DMS53 (cell line): ENCODE measurements at places on chromosomes 7 and 10.

DNA sequence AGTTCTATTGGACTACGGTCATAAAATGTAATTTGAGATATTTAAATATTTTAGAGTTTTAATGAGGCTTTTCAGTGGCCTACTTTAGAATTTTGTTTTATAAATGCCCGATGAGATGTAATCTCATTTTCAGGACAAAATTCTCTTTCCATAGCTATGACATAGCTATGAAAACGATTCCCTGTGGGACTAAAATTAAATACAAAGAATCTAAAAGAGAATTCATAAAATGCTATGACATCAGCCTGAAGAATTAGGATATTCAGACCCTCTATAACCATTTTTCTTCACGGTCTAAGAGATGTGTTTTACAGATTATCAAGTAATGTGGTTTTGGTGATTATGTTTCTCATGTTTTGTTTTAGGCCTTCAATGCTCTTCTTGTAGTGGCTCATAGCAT is 48.2 kb upstream of the ODAD2 start:
- no peak for DNase-seq

DNA sequence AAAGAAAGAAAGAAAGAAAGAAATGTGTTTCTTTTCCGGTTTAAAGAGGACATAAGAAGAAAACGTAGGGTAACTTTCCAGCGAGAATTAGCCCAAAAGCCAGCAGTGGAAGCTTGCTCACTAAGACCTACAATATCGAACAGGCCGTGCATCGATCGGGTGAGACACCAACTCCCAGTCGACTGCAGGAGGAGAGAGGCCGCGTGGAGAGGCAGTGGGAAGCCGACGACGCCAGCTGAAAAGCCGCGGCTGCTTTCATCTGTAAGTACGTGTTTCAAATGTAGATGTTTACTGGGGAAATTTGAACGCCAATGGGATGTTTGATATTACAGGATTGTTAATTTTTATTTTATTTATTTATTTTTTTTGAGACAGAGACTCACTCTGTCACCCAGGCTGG is 28.6 kb upstream of the GIMAP8 start:
- no peak for DNase-seq

GRCh38 chr10:133458710-133459453 is 5.1 kb downstream of the SCART1 start:
- no peak for DNase-seq

GRCh38 chr7:134046594-134047128 is 80.5 kb upstream of the LRGUK start:
- DNase-seq, result no peak

- no peak for DNase-seq
Observed at GRCh38 chr7:74029991-74030415, 2.0 kb downstream of the ELN start.

DNA sequence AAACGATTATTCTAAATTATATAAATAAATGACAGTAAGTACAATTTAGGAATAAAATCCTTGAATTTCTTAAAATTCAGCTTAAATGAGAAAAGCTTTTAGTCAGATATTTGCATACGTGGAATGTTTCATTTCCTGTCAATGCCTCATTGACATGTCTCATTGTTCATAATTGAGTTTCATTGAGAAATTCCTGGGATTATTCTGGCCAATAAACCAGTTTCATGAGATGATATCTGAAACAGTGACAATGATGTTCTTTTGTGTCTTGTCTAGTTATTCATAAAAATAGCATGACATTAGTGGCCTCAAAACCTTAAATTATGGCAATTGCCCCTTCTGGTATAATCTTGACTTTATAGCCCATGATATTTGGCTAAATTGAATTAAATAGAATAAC is 95.8 kb downstream of the DKK1 start:
- DNase-seq, result no peak

DNA sequence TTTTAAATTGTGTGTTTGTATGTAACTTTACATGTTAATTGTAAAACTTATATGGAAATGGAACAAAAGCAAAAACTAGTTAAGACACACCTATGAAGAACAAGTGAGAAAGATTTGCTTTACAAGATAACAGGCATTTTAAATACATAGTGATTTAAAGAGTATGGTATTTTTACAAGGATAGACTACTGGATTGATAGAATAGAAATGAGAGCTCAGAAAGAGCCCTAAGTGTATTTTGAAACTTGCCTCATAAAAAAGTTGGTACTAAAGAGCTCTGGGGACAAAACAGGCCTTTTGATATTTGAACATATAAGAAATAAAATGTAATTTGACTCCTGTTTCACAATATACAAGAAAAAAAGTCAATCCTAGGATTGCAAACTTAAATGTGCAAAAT is 928.4 kb downstream of the REEP3 start:
- DNase-seq, result no peak

- DNase-seq, result no peak
Observed at GRCh38 chr10:30917789-30918188, 113.9 kb downstream of the ZNF438 start.

GRCh38 chr7:94391726-94392392 is 2.8 kb upstream of the COL1A2 start:
- DNase-seq, result no peak

DNA sequence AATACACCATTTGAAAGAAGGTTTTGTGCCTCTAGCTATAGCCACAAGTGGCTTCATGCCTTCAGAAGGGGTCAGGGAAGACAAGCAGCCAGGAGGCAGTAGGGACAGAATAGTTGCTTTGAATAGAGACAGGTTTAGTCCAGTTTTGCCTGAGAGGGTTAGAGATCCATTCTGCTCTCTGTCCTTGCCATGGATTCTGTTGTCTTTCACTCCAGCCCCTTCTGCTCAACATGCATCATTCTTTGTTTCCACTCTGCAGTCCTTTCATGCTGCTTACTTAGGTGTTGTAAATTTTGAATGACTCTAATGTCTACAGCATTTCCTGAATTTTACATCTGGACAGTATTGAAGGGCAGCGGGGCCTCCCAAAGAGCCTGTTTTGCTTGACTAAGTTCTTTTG is 60.3 kb downstream of the CNTNAP2 start:
- DNase-seq, result peak; percentile 47

DNA sequence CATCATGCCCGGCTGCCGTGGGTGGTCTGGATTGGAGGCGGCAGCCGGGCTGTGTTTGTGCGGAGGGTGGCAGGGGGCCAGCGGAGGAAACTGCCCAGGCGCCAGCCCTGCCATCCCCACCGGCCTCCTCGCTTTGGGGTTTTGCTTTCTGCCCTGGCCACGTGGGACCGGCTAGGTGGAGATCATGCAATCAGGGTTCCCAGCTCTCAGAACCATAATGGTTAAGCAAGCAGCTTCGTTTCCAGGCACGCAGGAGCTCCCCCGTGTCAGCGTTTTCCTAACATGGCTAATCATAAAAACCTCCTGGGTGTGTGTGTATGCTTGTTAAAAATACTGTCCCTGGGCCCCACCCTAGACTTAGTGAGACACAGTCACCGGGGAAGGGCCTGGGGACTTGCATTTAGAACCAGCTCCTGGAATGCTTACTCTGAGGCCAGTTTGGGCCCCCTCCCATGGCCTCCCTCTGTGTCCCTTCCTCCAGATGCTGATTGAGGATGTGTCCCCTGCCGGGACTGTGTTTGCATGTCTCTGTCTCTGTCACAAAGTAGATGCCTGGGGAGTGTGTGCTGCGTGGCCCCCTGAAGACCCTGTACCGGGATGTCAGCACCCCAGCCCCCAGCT is 119.3 kb downstream of the CUX1 start:
- no peak for DNase-seq

DNA sequence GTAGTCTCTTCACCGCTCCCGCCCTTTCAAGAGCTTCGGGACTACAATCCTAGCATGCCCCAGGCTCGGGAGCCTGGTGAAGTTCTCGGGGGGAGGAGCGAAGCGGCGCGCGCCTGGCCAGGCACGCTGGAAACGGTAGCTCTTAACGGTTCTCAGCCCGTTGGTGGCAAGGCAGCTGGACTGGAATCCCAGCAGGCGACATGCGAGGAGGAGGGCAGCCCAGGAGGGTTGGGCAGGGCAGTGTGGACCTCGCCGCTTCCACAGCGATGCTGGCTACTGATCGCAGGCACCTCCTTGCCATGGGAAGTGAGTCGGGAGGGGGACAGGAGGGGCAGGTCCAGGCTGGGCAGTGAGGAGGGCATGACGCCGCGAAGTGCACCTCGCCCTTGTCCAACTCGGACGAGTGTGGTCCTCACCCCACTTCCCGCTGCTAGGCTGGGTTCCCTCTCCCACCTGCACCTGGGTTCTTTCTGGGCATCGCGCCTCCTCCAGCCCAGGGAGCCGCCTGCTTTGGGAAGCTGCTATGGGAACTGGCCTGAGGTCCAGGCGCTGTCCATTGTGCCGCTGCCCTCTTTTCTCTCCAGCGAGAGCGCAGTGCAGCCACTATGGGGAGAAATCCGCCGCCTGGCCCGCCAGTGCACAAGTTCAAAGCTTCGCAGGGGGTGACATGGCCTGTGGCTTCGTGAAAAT is 367.8 kb upstream of the NUPR2 start:
- no peak for DNase-seq

- DNase-seq, result peak; percentile 55
Observed at GRCh38 chr10:19168584-19168983, 120.0 kb downstream of the MALRD1 start.

DNA sequence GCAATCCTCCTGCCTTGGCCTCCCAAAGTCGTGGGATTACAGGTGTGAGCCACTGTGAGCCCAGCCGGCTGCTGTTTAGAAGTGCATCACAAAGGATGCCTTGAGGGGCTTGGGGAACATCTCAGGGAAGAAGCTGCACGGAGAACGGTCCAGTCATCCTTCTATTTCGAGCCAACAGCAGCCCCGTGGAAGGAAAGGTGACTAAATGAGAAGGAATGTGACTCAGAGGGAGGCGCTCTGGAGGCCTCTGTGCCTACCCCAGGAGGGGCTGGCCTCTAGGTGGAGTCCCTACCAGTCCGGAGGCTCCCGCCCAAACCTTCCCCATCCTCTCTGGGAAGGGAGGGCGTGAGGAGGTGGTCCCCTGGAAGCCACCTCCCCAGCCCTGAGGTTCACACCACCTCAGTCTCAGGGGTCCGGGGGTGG is 76.2 kb downstream of the CTBP2 start:
- no peak for DNase-seq

DNA sequence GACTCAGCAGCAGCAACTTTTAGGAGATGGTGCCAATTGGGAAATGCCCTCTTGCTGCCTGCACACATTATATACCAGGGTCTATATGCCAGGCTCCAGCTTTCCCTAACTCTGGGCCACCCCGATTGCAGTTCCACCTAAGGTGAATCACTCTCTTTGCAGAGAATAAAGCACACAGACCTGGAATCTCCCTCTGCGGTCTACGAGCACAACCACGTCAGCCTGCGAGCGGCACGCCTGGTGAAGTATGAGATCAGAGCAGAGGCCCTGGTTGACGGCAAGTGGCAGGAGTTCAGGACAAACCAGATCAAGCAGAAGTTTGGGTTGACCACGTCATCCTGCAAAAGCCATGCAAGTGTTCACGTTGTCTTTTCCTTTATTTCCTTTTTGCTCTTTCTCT is 38.2 kb upstream of the PLEKHA1 start:
- DNase-seq, result no peak

- DNase-seq, result peak; percentile 69
Observed at GRCh38 chr7:87574630-87575029, 26.1 kb downstream of the ABCB1 start.

- peak; percentile 75 for DNase-seq
Observed at GRCh38 chr10:69644658-69645295, 14.7 kb downstream of the FAM241B start.

- peak; percentile 87 for DNase-seq
Observed at GRCh38 chr10:77165445-77166208, 472.0 kb downstream of the KCNMA1 start.

DNA sequence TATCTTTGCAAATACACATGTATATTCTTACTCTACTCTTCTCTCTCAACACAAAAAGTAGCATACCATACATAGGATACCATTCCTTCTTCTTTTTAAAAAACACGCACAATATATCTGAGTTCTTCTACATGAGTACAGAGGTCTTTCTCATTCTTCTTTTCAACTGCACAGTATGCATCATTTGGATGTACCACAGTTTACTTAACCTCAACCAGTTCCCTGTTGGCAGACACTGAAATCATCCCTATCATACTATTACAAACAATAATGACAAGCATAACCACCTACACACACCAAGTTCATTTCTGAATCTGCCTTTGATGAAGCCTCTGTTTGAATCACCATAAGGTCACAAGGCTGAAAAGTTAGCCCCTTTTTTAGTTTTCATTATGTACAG is 25.7 kb upstream of the GGCT start:
- no peak for DNase-seq

DNA sequence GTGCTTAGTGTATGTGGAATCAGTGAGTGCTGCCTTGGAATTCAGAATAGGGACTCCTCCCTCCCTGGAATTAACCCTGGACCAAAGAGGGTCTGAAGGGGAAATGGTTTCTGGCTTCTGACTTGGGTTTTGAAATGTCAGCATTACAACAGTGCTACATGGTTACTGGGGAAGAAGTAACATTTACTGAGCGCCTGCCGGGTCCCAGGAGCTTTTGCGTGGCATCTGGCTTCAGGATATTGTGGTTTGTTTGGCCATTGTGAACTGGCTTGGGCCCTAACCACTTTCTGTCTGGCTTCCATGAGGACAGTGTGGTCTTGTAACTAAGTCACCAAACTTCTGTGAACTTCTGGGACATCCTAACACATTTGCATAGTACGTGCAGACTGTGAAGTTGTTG is 21.3 kb downstream of the TSPAN15 start:
- DNase-seq, result no peak

GRCh38 chr10:131560166-131560565 is 248.6 kb upstream of the TCERG1L start:
- no peak for DNase-seq

DNA sequence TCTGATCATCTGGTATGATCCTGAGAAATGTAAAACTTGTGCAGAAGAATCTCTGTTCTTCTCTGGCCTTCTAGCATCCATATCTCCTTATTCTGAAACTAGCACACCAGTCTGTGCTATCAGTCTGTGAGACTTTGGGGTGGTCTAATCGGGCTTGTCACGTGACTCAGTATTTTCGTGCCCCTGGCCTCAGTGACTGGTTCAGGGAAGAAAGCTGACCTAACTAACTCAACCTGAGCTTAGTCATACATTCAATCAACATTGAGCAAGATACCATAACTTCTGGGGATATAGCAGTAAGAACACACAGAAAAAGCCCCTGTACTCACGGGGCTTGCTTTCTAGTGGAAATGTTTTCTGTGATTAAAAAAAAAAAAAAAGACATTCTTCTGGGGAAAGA is 109.3 kb downstream of the DKK1 start:
- DNase-seq, result no peak

- DNase-seq, result no peak
Observed at GRCh38 chr7:134623193-134623592, 23.5 kb upstream of the BPGM start.

- DNase-seq, result no peak
Observed at GRCh38 chr7:158651968-158652565, 52.5 kb downstream of the NCAPG2 start.
